ENCODE measurements at places on chromosomes 3 and 15.

- DNase-seq = no peak
Measured at GRCh38 chr3:31704591-31705179, 172.0 kb downstream of the STT3B start.

DNA sequence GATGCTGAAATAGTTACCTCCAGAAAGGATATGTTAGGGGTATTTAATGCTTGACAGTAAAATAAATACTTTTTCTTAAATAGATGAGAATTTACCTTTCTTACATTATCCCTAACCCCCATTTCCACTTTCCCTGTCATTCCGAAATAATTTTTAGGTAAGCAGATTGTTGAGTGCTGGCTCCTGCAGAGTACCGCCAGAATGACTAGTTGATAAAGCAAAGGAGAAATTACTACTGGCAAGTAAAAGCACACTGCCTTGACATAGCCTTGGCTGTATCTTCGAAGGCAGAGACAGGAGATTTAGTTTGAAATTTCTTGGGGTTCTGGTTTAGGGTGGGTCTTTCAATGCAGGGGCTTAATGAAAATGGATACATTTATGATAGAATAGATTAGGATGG lies 40.8 kb downstream of the LRRC49 start:
- DNase-seq = no peak

DNA sequence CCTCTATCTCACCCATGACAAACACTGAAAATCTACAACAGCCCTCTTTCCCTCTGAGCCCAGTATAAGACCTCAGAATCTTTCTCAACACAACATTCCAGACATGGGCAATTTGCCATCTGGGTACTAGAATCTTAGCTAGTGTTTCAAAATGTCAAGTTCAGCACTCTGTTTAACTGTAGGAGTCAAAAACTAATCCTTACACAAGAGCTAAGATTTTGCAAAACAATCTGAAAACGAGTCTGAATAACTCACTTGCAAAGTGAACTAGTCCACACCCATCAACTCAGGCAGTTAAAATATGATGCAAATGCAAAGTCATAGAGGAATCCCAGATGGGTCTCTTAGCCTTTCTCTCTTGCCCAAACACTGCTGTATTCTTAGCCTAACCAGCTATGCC lies 67.8 kb downstream of the GPR176 start:
- DNase-seq = no peak

GRCh38 chr3:48881652-48882114 lies 17.0 kb downstream of the SLC25A20 start:
- DNase-seq = no peak

DNA sequence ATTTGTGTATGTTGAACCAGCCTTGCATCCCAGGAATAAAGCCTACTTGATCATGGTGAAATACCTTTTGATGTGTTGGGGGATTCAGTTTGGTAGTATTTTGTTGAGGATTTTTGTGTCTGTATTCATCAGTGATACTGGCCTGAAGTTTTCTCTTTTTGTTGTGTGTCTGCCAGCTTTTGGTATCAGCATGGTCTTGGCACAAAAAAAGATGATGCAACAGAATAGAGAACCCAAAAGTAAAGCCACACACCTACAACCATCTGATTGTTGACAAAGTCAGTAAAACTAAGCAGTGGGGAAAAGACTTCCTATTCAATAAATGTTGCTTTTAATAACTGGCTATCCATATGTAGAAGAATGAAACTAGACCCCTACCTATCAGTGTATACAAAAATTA lies 77.6 kb downstream of the TCF12 start:
- DNase-seq = no peak

GRCh38 chr3:157091083-157091833 lies 68.7 kb downstream of the CCNL1 start:
- no peak for DNase-seq

- DNase-seq = no peak
Measured at GRCh38 chr15:62404194-62404985, 239.3 kb upstream of the C2CD4B start.

DNA sequence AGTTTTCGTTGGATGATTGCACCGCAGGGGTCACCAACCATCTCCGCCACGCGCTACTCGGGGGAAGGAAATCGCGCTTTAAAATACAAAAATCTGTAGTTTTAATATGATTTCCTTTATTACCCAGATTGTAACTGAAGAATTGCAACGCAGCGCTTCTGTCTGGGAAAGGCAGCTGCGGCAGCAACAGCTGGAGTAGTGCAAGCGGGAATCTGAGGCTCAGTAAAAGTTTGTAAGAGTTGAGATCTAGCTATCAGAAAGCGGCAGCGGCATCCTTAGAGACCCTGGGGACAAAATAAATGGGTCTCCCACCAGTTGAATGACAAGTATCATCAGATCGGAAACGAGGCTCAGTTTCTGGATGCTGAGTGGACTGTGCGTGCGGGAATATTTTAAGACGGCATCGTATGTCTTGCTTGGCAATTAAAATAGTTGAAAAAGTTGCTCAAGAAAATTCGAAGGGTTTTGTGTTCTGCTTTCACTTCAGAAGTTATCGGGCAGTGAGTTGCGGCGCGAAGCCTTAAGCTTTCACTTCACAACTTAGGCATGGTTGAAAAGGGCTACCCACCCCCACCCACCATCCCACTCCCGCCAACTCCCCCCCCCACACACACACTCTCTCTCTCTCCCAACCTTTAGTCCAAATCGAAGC lies 2.7 kb downstream of the MECOM start:
- DNase-seq = no peak

DNA sequence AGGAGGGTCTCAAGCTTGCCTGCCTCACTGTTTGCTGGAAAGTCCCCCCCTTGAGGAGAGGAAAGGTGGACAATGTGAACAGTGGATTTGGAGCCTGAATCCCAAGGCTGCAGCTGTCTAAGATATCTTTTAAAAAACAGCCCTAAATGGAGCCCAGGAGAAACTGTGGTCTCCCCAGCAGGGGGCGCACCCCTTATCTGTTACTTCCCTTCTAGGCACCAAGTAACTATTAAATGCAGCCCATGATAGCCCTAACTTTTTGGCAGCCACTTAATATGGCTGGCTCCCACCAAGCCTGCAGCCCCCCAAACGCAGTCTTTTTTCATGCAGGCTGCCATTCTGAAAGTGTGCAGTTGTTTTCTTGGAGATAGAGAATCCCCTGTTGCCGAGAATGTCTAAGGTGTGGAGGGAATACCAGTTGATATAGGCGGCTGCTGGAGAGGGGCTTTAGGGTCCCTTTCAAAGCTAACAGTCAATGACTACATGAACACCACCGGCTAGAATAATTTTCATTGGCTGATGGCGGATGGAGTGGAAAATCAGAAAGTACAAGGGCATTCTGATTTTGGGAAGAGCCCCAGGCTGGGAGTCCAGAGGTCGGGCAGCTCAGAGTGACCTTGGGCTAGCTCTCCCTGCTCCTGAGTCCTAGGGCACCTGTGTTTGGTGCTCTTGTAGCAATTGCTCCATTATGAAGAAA lies 1.3 kb downstream of the RHCG start:
- no peak for DNase-seq

GRCh38 chr15:57634290-57634689 lies 42.6 kb downstream of the MYZAP start:
- no peak for DNase-seq

- no peak for DNase-seq
Measured at GRCh38 chr15:73794443-73795133, 41.4 kb upstream of the INSYN1 start.

DNA sequence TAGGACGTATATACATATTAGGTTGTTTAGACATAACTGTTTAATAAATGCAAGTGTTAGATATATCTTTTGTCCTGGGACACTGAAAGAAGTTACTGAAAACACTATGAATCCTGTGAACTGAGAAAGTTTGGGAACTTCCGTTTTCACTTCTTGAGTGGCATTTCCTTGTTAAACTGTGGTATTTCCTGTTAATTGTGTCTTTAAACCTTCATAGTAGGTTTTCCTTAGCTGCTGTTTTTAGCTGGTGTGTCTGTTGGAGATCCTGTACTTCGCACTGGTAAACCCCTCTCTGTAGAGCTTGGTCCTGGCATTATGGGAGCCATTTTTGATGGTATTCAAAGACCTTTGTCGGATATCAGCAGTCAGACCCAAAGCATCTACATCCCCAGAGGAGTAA lies 37.1 kb downstream of the ATP6V1A start:
- no peak for DNase-seq

DNA sequence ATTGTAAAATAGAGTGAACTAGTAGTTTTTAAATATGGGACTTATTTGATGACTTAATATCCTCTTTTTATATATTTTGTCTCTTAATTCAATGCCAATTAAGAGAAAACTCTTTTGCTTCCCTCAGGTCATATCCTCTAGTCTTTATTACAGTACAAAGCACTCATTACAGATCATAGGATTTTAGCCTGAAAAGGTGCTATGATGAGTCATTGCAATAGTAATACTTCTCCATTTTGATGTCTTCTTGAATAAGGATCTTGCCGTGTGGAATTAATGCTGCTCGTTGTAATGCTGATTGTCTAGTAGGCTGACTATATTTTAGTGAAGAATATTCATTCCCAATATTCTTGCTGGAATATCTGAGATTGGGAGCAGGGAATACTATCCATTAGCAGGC lies 612.2 kb upstream of the GOLIM4 start:
- no peak for DNase-seq

- peak; percentile 21 for DNase-seq
Measured at GRCh38 chr3:13352621-13353131, 67.4 kb downstream of the NUP210 start.

DNA sequence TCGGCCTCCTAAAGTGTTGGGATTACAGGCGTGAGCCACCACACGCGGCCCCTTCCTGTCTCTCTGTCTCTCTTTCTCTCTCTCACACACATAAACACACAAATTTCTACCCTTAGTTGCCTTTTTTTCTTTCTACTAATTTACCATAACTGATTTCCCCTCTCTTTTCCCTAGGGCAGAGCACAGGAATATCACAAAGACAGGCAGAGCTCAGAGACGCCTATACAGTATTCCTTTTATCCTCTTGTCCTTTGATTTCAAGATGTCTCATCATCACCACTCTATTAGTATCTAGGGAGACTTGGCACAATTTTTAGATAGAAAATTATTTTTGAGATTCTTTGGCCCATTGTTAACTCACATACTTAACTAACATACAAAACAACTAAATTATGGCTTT lies 25.8 kb upstream of the ST3GAL6 start:
- DNase-seq = no peak

DNA sequence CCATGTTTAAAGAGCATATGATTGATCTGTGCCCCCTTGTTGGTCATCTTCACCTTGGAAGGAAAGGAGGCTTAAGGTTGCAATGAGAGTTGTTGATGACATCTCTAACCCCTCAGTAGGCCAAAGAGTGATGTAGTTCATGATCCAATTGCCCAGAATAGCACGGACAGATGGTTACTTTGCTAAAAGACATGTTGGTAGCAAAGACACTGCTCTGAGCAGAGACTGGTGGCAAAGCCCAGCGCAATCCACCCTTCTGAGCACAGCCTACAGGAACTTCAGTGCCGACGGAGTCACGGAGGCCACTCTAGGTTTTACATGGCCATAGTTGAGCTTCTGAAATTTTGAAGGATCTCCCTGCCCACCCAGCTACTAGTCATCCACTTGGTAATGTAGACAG lies 21.8 kb downstream of the FBXO45 start:
- no peak for DNase-seq

- no peak for DNase-seq
Measured at GRCh38 chr3:190562866-190563510, 49.1 kb downstream of the IL1RAP start.

- peak; percentile 25 for DNase-seq
Measured at GRCh38 chr3:32176989-32177701, 61.3 kb upstream of the CMTM8 start.

DNA sequence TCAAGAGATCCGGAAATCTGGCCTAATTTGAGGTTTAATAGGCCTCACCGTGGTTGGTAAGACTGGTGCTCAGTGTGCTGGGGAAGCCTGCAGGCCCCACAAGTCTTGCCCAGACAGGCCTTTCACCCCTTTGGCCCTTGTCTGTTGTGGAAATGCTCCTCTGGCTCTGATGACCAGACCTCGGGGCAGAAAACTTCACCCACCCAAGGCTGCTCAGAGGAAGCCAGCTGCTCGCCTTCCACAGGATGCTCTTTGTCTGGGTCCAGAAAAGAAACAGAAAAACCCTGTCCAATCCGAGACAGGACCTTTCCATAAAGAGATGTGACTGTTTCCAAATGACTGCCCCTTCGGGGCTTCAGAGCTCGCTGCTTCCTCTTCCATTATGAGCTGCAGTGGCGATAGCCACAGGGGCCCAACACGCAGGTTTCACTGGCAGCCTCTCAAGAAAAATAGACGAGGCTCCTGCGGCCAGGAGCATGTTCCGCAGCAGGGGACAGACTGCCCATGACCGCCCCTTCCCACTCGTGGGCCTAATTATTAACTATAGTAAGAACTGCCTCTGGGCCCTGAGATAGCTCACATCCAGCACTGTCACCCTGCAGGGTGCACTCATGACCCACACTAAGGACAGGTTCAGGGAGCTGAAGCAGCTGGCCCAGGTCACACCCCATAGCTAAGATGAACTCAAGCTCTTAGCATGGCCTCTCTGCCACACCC lies 6.8 kb upstream of the SNX22 start:
- no peak for DNase-seq

DNA sequence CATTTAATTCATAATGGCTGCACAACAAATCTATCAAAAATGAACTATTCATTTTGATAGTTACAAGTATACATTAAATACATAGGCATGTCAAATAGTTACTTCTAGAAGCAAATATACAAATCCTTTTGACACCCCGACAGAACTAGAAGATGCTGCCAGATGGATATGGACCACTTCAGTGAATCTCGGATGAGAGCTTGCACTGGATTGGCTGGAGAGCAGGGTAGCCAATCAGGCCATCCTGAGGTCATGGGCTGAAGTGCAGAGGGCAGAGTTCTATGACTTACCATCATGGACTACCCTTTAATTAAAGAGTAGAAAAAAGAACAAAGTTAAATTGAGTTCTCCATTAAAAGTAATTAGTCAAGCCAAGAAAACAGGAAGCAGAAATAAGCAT lies 8.3 kb downstream of the CCNL1 start:
- DNase-seq = no peak

DNA sequence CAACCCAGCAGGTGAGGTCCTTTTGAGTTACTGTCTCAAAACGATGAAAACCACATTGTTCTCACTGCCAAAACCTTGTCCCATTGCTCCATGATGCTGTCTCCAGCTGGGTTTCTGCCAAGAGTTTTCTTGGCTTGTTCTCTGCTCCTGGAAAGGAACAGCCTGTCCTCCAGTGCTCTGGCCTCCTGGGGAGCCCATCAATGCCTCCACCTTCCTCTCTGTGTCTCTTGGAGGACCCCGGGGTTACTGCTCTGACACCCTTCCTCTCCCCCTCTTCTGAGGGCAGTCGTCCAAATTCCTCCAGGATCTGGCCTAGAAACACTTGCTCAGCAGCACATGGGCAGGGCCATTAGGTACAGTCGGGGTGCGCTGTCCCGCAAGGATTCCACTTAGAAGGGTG lies 63.9 kb upstream of the RGMA start:
- DNase-seq = no peak

- no peak for DNase-seq
Measured at GRCh38 chr3:184630861-184631471, 69.4 kb downstream of the EPHB3 start.

- no peak for DNase-seq
Measured at GRCh38 chr3:55676643-55677042, 189.5 kb upstream of the WNT5A start.
